ENCODE measurements at places on chromosomes 7 and 10.

- no peak for DNase-seq
Observed at GRCh38 chr10:66550351-66550750, 375.5 kb upstream of the LRRTM3 start.

DNA sequence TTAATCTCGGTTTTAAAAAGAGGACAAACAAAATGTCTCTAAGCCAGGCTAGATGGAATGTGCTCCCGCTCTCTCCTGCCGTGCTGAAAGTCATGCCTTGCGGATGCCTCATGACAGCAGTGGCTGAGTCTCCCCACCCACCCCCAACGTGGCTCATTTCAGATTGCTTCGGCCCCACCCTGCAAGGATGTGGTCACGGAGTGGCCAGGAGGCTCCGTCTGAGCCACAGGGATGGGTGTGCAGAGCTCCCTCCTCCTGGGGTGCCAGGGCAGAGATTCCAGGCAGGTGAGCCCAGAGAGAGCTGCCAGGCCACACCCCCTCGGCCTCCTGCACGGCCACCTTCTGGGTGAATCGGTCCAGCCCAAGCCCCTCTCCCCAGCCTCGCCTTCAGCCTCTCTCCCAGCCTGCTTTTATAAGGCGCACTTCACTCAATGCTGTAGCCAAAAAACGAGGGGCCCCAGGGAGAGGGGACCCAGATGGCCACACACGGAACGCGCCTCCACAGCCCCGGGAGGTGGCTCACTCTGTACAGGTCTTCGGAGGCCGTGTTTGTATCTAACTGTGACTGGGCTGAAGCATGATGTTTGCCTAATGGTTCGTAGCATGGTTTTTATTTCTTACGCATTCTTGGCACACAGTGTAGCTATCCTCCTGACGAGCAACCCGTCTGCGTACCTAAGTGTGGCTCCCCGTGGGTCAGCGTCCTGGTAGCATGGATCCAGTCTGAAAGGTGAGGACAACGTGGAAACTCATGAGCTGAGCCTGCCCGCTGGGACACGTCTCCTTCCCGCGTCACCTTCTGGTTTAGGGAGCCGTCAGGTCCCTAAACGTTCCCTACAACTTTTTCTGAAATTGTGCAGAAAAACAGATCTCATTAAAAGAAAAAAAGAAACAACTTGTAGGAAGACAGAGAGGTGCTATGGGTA is 413.8 kb upstream of the FOXK1 start:
- no peak for DNase-seq

- DNase-seq: no peak
Observed at GRCh38 chr10:5038733-5039132, 35.1 kb upstream of the AKR1C2 start.

DNA sequence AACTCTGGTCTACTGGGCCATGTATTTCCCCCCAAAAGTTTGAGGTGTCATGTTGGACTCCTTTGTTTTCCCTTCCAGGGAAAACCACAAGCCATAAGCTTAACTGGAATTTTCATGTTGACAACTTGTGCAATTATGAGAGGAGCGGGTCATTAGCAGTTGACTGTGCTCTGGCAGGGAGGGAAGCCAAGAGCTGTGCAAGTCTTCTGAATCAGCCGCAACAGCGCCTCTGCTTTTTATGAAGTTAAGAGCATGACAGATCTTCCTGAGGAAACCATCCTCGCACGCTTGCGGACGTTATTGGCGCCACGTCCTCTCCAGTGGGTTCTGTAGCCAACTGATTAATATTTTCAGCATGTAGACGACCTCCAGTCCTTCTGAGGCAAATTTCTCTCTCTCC is 148.7 kb upstream of the MKI67 start:
- DNase-seq: no peak

- no peak for DNase-seq
Observed at GRCh38 chr10:62019013-62019684, 117.7 kb downstream of the ARID5B start.

DNA sequence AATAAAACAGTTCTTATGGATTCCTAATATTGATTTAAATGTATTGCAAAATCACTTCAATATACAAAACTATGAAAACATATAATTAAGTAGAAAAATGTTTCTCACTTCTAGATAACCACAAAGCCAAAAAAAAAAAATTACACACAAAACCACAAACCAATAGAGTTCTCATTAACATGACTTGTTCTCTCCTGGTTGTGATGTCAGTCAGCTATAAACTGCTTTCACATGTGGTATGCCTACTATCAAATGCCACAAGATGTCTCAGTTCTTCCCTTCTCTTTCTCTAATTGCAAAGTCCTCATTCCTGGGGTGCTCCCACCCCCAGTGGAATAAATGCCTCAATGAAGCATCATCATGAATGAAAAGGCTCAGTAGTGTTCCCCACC is 16.6 kb downstream of the GNAI1 start:
- no peak for DNase-seq

DNA sequence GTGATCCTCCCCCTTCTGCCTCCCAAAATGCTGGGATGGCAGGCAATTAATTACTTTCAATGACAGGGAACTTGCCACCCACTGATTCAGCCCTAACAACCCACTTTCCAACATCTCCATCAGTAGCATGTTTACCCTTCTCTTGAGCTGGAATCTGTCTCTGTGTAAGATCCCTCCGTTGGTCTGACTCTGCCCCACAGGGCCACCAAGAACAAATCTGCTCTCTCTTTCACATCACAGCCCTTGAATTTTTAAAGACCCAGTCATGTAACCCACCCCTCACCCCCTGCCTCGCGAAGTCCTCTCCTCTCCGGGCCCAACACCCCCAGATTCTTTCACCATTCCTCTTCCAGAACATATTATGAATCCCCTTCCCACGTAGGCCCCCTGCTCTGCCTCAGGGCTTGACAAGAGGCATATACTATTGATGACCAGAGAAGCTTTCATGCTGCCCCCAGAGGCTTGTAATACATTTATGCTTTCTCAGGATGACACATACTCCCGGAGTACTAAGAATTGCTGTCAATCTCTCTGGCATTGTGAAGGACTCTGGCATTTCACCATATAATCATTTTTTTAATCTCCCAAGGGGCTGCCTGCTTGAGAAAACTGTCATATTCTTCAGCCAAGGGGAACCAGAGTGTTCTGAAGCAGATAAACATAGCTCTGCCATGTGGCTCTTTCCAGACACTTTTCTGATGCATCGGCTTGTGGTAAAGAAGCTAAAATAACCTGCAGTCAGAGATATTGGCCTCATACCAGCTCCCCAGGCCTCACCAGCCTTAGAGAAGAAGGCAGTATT is 179.2 kb upstream of the AUTS2 start:
- no peak for DNase-seq

GRCh38 chr10:9824631-9825071 is 1193.0 kb upstream of the CELF2 start:
- no peak for DNase-seq

DNA sequence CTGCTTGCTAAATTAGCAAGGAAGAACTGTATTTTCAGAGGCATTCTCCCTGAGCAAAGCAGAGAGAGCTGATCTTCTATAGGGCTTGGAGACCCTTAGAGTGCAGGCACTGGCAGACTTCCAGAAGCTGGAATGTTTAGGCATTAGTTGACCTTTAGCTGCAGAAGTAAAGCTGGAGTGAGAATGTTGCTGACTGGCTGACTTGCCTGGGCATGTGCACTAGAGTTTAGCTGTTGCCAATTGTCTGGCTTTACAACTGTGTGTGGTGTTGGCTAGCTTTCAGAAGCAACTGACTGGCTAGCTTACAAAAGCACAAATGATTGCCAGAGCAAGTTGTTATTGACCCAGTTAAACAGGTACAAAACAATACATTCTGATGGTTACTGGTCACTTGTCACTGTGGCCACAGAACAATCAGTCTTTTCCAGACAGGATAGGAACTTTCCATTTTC is 25.1 kb downstream of the FAM13C start:
- DNase-seq: no peak

DNA sequence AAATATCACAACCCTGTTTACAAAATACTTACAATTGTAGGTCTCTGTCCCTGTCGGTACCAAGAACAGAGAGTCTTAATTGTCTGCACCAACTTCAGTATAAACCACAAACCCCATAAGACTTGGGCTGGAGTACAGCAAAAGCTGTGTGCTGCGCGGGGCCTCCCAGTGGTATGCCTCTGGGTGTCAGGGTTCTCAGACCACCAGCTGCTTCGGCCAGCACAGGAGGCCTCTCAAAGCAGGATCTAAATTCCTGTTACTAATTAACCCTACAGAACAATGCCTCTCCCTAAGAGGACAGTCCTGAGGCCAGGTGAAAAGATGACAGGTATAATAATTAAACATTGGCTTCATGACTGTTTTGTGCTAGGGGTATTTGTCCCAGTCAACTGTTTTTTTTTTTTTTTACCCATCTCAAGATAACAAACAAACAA is 957 bp upstream of the SVIL start:
- no peak for DNase-seq

DNA sequence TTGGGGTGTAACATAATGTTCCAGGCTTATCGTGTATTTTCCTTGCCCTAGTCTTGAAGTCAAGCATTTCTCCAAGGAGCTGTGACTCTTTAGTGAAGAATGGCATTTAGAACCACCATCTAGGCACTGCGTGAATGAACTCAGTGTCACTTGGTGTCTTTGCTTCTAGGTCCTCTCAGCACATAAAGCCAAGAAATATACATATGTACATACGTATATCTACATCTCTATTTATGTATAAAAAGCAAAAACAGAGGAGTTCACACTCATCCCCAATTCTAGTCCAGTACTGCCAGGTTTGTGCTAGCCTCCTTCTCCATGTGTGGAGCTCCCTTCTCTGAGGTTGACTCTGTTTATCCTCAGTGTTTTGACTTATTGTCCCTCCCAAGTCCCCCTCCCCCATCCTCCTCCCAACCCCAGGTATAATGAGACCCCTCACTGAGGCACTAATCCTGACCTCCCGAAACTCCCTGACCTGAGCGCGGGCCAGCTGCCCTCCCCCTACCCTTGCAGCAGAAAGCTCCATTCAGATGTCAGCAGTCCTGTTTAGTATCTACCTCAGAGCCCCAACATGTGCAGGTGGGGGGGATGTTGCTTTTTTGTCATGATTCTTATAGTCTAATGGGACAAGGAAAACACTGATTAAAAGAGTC is 61.5 kb downstream of the GDI2 start:
- DNase-seq: no peak

- DNase-seq: no peak
Observed at GRCh38 chr7:42264702-42265101, 27.7 kb upstream of the GLI3 start.

- no peak for DNase-seq
Observed at GRCh38 chr7:152363798-152364197, 72.0 kb downstream of the KMT2C start.

GRCh38 chr10:5618042-5618441 is 48.4 kb downstream of the ASB13 start:
- DNase-seq: no peak

GRCh38 chr10:3446221-3446620 is 273.6 kb upstream of the PITRM1 start:
- DNase-seq: no peak
